ENCODE measurements at places on chromosomes 2 and 18. TPM values are rescaled to one million over a fixed set of nuclear protein-coding genes. Genes with fewer than 3 reads are reported as not detected.
A peak's percentile ranks its signal among the peaks of the same experiment; 100 is the strongest.

DNA sequence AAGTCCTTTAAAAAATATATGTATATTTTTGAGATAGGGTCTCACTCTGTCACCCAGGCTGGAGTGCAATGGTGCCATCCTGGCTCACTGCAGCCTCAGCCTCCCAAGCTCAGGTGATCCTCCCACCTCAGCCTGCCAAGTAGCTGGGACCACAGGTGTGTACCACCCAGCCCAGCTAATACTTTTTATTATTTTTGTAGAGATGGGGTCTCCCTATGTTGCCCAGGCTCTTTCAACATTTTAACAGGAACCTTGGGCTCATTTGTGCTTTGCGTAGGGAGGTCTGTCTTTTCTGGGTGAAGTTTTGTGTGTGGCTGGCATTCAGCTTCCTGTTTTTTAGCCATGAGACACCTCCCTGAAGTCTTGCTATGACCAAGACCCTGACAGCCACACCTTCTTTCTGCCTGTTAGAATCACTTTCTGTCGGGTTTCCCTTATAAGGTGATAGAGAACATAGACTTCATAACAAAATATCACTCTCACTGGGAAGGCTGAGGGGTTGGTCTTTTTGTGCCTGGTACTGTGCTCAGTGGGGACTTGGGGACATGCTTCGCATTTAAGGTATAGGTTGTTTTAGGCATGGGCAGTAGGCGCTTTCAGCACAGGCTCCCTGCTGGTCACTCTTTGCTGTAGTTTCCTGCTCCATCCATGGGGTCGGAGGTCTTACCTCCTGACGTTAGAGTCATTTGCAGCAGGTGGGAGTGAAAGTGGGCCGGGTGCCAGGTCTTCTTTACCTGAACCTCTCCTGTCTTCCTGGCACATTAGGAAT is 3.4 kb downstream of the RAB31 start:
- peaks cover 31% of the 10 kb centered on the region for H3K4me1 ChIP-seq
- peaks cover 2% of the 10 kb centered on the region for H3K27me3 ChIP-seq
- H3K27ac ChIP-seq = peak overlapping the region; percentile 70
- H3K4me3 ChIP-seq = peak overlapping the region; percentile 43
- peak; percentile 66 for DNase-seq
- no peaks in the 10 kb centered on the region for H3K36me3 ChIP-seq

IER3IP1 gene
- 7.9 TPM for total RNA-seq

FTCDNL1 gene
- total RNA-seq = 2.8 TPM

DNA sequence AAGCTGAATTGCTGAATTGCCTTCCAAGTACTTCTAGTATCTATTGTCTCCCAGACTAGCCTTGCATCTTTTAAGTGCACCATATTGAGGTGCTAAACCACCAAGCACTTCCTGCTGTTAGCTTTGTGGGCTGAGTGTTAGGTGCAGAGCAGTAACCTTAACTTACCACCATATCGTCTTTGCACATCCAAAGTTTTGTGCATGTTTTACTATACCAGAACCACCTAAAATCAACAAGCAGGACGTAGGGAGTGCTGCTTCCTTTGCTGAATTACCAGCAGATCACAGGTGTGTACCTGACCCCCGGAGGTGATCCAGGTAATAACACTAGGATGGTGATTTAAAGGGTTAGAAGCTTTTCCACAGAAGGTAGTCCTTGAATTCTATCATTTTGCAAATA is 359.9 kb upstream of the HNRNPA3 start:
- no peaks in the 10 kb centered on the region for H3K4me1 ChIP-seq
- H3K27ac ChIP-seq = no peak overlapping the region
- no peaks in the 10 kb centered on the region for H3K36me3 ChIP-seq

GRCh38 chr2:226405465-226405864 is 394.2 kb downstream of the IRS1 start:
- no peak for DNase-seq
- no peaks in the 10 kb centered on the region for H3K27me3 ChIP-seq
- no peak overlapping the region for H3K4me3 ChIP-seq
- no peaks in the 10 kb centered on the region for H3K36me3 ChIP-seq
- H3K27ac ChIP-seq = no peak overlapping the region
- no peaks in the 10 kb centered on the region for H3K4me1 ChIP-seq

- H3K27ac ChIP-seq = no peak overlapping the region
- H3K4me1 ChIP-seq = no peaks in the 10 kb centered on the region
- H3K36me3 ChIP-seq = no peaks in the 10 kb centered on the region
Observed at GRCh38 chr2:83650898-83651297, 808.2 kb downstream of the SUCLG1 start.

FSHR gene
- total RNA-seq = not detected

- H3K4me3 ChIP-seq = no peak overlapping the region
- DNase-seq = no peak
- no peak overlapping the region for H3K27ac ChIP-seq
- H3K36me3 ChIP-seq = no peaks in the 10 kb centered on the region
Observed at GRCh38 chr2:190576573-190576972, 42.1 kb upstream of the NEMP2 start.

- H3K4me3 ChIP-seq = no peak overlapping the region
- no peaks in the 10 kb centered on the region for H3K36me3 ChIP-seq
- no peak overlapping the region for H3K27ac ChIP-seq
- no peak for DNase-seq
- H3K27me3 ChIP-seq = no peaks in the 10 kb centered on the region
Observed at GRCh38 chr18:21118806-21119205, 7.2 kb upstream of the ROCK1 start.

- peak overlapping the region; percentile 85 for H3K27ac ChIP-seq
- DNase-seq = no peak
- H3K4me3 ChIP-seq = peak overlapping the region; percentile 29
- H3K4me1 ChIP-seq = peaks cover 16% of the 10 kb centered on the region
- H3K36me3 ChIP-seq = no peaks in the 10 kb centered on the region
Observed at GRCh38 chr2:215137741-215138340, 585 bp downstream of the ABCA12 start.

C2orf78 gene
- total RNA-seq = 0.51 TPM

- no peaks in the 10 kb centered on the region for H3K36me3 ChIP-seq
- peaks cover 6% of the 10 kb centered on the region for H3K4me1 ChIP-seq
- no peaks in the 10 kb centered on the region for H3K27me3 ChIP-seq
- H3K27ac ChIP-seq = no peak overlapping the region
Observed at GRCh38 chr2:3522961-3523421, 3.7 kb upstream of the ADI1 start.

DNA sequence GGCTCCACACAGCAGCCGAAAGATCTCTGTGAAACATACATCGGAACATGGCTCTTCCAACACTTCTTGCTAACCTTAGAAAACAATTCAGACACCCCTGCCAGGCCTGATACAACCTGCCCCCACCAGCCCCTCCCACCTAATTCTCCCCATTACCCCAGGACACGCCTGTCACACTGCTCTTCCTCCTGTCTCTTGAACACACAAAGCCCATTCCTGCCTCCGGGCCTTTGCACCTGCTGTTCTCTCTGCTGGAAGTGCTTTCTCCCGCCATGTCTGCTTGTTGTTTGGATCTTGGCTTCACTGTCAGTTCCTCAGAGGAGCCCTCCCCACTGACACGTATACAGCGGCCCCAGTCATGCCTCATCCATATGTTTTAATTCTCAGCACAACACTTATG is 24.1 kb downstream of the CELF4 start:
- H3K36me3 ChIP-seq = no peaks in the 10 kb centered on the region
- no peaks in the 10 kb centered on the region for H3K4me1 ChIP-seq
- no peak for DNase-seq
- no peak overlapping the region for H3K27ac ChIP-seq
- no peak overlapping the region for H3K4me3 ChIP-seq
- H3K27me3 ChIP-seq = peaks cover 8% of the 10 kb centered on the region

DLX1 gene
- total RNA-seq = not detected

DNA sequence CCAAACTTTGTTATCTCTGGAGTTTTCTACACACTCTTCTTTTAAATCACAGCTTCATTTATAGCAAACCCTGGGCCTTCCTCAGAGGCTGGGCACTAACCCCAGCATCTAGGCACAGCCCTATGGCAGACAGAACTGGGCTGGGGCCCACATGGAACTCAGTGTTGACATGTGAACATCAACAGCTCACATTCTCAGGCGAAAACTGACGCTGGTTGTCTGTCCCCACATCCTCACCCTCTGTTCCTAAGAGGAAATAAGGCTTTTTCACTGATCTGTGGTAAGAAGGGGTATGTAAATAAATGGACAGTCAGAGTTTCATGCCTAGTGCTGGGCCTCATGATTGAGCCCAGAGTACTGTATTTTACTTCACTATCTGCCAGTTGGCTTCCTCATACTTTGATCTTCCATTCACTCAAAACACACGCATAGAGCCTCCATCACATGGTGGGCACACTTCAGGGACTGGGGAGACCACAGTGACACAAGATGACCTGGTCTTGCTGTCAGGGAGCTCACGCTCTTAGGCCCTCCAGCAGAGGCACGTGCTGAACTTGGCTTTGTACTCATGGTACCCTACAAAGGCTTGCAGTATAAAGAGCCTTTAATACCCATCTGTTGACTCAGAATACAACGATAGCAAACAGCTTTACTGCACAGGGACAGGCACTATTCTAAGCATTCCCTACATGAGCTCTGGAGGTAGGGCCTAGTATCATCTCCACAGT is 43.0 kb downstream of the EFEMP1 start:
- H3K36me3 ChIP-seq = no peaks in the 10 kb centered on the region
- no peak overlapping the region for H3K4me3 ChIP-seq
- no peaks in the 10 kb centered on the region for H3K4me1 ChIP-seq
- no peak for DNase-seq
- no peak overlapping the region for H3K27ac ChIP-seq

LYPD6 gene
- total RNA-seq = not detected

RNF181 gene
- 89.7 TPM for total RNA-seq

- H3K27me3 ChIP-seq = peaks cover 16% of the 10 kb centered on the region
- no peak for DNase-seq
- no peak overlapping the region for H3K27ac ChIP-seq
- no peaks in the 10 kb centered on the region for H3K36me3 ChIP-seq
Observed at GRCh38 chr2:221571551-221572218, 419 bp downstream of the EPHA4 start.

- no peaks in the 10 kb centered on the region for H3K27me3 ChIP-seq
- DNase-seq = no peak
- H3K36me3 ChIP-seq = no peaks in the 10 kb centered on the region
- H3K4me3 ChIP-seq = peak overlapping the region; percentile 87
- no peaks in the 10 kb centered on the region for H3K4me1 ChIP-seq
Observed at GRCh38 chr2:32277363-32277673, 386 bp upstream of the YIPF4 start.

GRCh38 chr2:66127061-66127460 is 307.9 kb upstream of the MEIS1 start:
- no peaks in the 10 kb centered on the region for H3K4me1 ChIP-seq
- no peaks in the 10 kb centered on the region for H3K36me3 ChIP-seq
- DNase-seq = no peak
- H3K27ac ChIP-seq = no peak overlapping the region
- H3K4me3 ChIP-seq = no peak overlapping the region
- H3K27me3 ChIP-seq = no peaks in the 10 kb centered on the region

DNA sequence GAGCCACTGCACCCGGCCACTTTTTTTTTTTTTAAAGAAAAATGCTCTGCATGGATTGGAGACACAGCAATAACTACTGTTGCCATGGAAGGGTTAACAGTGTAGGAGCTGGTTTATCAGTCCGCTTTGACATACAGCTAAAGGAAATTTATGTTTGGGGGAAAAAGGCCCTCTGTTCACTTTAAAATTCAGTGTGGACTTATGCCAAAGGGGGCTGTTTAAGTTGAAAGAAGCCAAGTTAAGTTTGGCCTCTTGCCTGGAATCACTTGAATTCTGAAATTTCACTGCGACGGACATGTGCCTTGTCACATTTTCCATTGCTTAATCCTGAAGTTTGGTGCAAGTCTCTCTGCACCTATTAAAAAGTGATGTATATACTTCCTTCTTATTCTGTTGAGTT is 3.1 kb downstream of the KCNE4 start:
- no peak for DNase-seq
- no peaks in the 10 kb centered on the region for H3K36me3 ChIP-seq
- no peaks in the 10 kb centered on the region for H3K27me3 ChIP-seq
- H3K4me1 ChIP-seq = no peaks in the 10 kb centered on the region

CBLN2 gene
- total RNA-seq = 0.38 TPM

DNA sequence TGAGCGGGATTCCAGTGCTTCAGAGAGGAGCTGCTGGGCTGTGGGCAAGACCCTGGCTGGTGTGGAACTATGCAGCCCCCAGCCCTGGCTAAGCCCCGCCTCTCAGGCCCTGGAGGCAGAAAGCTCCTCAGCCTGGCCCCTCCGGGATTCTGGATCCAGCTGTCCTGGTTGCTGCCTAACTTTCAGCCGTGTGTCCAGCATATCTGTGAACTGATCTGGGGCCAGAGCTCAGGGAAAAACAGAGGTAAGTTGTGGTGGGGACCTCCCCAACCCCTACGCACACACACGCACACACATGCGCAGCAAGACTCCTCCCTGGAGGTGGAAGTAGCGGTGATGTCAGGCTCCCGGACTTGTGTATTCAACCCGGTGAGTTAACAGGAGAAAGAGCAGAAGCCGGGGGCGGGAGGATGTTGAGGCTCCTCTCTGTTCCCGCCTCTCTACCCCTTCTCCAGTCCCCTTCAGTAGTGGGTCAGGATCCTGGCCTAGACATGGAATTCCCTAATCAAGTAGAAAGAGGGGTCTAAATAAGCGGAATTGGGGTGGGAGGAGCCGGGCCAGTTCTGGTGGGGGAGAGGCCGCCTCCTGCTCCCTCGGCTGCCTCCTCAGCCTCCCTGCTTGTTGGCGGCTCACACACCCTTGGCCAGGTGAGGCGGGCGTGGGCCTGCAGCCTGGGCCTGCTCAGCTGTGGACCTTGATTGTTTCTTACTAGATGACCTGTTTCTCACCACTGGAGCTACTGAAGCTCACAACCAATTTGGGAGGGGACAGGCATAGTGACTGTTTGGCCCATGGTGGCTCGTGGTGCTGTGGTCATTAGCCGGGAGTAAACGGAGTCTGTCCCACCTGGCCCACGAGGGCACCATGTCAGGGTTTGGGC is 33.4 kb downstream of the SIX2 start:
- DNase-seq = no peak
- no peaks in the 10 kb centered on the region for H3K36me3 ChIP-seq
- H3K27ac ChIP-seq = no peak overlapping the region

VRK2 gene
- 60.2 TPM for total RNA-seq

CHRND gene
- total RNA-seq = not detected

DNA sequence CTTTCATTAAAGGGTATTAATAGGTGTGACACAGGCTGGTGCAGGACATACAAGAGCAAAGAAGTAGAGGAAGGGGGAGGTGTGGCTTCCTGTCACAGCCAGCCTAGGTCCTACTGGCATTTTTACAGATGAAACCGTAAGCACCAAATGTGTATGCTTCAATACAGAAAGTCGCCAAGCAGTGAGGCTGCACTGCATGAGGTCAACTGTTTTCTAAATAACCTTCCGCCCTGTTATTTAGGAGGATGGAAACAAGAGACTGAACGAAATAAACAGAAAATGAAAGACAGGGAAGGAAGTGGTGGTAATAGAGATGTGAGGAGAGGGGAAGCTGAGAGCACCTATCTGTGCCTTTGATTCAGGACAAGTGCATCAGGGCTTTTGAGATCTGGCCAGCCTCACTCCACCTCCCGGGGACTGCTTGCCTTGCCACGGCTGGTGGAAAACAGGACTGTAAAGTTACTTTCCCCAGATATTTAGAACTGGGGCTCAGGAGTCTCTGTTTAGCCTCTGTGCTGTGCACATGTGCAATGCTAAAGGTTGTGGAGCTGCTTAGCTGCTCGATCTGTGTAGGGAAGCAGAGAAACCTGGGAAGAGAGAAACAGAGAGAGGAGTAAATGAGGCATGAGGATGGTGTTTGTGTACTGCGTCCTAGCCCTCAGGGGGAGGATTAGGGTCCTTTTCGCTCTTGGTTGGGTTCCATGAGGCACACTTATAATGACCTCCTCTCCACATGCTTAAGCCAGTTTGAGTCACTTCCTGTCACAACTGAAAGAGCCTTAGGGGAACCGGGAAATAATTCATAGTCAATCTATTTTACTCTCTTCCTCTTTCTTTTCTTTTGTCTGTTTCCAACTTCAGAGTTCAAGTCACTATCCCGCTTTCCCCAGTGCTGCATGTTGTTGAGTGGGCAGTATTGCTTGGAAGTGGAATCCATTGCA is 62.3 kb upstream of the BOD1L2 start:
- peak overlapping the region; percentile 53 for H3K4me3 ChIP-seq
- no peaks in the 10 kb centered on the region for H3K27me3 ChIP-seq
- H3K4me1 ChIP-seq = peaks cover 25% of the 10 kb centered on the region

SPHKAP gene
- total RNA-seq = not detected
